Activated naive CD8-positive, alpha-beta T cell treated with anti-CD3 and anti-CD28 coated beads, Interleukin-2, amount 10 ng/mL, durations not matched to agents 7 days and 5 days (primary cell): ENCODE measurements at places on chromosomes 7 and 10.

- DNase-seq, result no peak
Observed at GRCh38 chr7:26167303-26167934, 15.4 kb downstream of the NFE2L3 start.

DNA sequence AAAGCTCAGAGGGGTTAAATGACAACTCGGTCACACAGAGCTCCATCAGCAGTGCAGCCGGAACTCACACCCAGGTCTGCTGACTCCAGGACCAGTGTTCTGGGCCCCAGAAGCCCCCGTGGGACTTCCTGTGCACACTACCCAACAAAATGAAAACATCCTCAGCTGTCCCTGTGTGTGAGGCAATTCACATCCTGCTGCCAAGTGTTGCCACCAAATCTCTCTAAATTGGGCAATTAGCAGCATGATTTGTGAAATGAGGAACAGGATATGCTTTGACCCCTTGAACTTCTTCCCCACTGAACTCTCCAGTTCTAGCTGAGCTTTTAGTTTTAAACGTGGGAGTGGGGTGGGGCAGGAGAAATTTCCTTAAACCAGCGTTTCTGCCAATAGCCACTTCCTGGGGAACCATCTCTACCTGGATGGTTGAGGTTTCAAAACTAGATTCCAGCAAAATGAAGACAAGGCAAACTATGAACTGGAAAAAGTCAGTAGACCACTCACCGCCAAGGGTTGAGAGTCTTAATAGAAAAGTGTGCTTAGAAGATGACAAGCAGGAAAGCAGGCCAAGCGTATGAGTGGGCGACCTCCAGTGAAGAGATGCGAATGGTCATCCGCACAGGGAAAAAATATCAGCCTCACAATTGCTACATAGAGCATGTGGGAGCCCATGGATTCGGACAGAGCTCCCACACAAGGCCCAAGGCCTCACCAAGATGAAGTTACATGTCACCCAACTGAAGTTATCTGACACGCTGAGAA, 51.9 kb upstream of the CHST15 start:
- no peak for DNase-seq

- DNase-seq, result no peak
Observed at GRCh38 chr7:50358041-50358705, 53.7 kb downstream of the IKZF1 start.

DNA sequence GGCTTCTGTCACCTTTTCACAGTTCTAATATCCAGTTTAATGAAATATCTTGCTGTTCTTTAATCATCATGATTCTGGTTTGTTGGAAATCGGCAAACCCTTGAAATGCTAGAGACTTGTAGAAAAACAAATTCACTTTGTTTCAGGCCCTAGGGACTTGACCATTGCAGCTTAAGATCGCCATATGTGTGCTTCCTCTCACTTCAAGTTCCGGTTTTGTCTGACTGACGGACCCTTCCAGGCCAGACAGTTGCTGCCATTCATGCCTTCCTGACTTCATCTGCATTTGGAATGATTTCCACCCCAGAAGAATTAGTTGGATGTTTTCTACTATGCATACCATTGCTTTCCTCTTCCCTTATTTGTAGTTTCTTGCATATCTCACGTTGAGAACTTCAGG, 125.6 kb downstream of the CELF2 start:
- DNase-seq, result no peak

DNA sequence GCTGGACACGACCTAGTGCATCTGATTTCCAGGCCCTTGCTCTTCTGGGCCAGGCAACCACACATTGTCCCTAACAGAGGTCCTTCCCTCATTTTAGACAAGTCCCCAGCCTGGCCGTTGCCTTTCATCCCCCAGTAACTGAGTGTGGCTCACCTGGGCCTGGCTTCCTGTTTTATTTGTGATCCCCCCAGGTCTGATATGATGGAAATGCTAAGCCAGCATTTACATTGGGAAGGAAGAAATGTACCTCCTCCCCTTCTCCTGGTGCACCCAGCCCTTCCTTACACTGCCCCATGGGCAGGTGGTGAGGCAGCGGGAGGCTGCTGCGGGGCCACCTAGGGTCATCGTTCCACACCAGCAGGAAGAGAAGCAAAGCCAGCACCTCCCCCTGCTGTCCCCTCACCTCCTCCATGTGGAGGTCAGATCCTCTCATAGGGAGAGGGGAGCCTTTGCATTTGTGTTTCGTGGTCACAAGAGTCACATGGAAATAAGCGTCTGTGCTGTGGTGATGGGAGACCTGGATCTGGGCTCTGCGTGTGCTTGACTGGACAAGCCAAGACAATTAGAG, 108.8 kb downstream of the GLRX3 start:
- DNase-seq, result no peak

- DNase-seq, result no peak
Observed at GRCh38 chr10:94578790-94579189, 33.2 kb downstream of the HELLS start.

DNA sequence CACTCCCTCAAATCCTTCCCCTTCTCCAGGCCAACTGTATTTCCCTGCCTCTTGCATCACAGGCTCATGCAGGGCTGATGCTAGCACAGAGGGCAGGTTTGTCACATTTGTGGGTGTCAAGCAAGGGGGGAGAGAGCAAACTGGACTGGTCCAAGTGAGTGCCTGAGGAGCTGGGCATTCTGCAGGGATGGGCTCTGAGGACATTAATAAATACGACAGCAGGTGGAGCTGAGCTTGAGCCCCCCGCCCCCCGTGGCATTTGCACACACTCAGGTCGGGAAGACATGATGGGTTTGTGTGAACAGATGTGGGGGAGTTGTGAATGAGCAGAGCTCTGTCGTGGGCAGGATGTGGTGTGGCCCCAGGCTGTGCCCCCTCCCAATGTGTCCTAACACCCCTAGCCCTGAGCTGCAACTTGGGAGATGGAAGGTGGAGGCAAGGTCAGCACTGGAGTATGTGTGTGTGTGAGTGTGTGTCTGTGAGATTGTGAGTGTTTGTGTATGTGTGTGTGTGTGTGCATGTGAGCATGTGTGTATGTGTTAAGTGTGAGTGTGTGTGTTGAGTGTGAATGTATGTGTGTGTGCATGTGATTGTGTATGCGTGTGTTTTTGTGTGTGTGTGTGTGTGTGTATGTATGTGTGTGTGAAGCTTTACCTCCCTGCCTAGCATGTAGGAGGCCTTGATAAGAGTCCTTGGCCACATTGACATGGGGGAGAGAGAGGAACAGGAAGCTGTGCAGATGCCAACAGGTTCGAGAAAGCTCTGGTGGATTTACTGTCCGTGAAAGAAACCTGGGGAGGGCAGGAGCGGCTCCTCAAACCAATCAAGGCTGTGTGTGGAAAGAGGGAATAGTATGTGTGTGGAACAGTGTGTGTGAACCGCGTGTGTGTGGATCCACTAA, 9.1 kb downstream of the RASSF4 start:
- DNase-seq, result peak; percentile 65

GRCh38 chr7:36021917-36022550, 131.0 kb upstream of the EEPD1 start:
- DNase-seq, result no peak

GRCh38 chr10:60952846-60953220, 8.8 kb upstream of the RHOBTB1 start:
- no peak for DNase-seq

DNA sequence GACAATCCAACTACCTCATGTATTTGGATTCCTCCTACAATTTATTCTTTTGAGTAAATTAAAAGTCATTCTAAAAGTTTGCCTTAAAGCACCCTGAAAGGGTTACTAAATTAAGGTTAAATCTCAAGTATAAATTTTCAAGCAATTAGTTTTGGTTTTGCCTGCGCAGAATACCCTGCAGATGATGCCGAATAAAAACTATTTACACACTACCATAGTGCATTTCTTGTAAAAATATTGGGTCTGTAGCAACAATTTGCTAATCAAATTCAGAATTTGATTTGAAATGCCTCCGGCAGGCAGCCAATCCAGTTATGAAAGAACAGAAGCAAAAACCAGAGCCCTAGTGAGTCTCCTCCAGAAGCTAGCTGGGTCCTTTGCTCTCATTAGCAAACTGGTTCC, 122.2 kb downstream of the TWIST1 start:
- DNase-seq, result no peak

DNA sequence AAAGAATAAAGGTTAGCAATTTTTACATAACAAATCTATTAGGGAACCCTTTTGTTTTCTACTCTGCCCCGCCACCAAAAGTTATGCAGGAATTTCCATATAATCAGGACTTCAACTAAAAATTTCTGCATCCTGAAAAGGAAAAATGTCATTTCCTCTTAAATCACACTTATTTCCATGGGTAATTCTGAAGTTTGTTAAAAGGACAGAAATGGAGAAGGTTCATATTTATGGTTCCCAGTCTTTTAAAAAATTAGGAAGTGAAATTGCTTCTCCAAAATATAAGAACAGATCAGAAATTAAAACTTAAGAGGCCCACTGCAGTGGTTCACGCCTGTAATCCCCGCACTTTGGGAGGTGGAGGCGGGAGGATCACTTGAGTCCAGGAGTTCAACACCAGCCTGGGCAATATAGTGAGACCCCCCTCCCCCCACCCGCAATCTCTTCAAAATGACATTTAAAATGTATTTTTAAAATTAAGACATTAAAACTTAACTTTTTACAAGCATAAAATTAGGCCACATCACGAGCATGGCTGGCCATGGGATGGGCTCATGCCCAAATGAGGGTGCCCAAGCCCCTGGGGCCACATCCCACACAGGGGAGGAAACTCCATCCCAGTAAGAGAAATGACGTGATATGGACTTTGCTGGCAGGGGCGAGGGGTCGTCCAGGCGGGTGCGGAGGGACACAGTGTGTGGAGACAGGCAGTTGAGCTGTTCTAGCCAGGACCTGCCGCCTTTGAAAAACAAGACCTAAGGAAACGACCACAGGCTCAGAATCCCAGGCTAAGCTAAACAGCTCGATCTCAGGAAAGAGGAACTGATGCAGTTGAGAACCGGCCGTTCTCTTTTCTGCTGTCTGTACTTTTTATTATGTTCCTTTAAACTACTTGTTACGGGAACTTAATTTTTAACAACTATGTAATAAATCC, 51.3 kb upstream of the NFE2L3 start:
- DNase-seq, result no peak

DNA sequence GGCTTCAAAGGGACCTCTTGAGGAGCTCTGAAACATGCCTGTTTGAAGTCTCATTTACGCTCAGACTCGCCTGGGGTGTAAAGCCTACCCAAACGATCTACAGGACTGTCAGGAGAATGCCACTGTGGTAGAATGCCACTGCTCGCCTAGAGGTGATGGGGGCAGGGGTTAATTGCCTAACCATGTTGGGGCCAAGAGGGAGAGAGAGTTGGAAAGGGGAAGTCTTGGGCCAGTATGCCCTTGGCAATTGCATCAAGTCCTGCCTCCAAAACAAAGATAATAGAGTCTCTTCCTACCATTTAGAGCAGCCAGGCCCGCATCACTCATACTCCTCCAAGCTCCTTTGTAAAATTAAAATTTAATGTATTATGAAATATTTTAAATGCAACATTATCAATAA, 25.2 kb downstream of the CDK1 start:
- DNase-seq, result no peak

DNA sequence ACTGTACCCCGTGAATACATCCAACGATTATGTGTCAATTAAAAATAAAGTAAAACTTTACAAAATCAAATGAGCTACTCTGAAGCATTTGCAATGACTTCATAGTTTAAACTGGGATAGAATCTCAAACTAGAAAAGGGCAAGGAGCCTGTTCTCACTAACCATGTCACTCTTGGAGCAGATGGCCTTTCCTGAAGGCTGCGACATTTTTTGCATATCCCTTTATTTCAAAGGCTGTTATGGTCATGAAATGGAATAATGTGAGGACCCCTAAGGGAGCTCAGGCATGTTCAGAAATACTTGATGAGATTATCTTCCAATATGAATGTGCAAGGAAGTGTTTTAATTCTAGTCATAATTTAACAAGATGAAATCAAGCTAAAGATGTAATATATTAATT, 679.4 kb downstream of the NRG3 start:
- no peak for DNase-seq

GRCh38 chr7:32415936-32416335, 74.2 kb downstream of the LSM5 start:
- DNase-seq, result no peak

GRCh38 chr7:3488829-3489228, 187.8 kb downstream of the SDK1 start:
- no peak for DNase-seq

- peak; percentile 72 for DNase-seq
Observed at GRCh38 chr10:75395066-75395931, 6.3 kb downstream of the ZNF503 start.

DNA sequence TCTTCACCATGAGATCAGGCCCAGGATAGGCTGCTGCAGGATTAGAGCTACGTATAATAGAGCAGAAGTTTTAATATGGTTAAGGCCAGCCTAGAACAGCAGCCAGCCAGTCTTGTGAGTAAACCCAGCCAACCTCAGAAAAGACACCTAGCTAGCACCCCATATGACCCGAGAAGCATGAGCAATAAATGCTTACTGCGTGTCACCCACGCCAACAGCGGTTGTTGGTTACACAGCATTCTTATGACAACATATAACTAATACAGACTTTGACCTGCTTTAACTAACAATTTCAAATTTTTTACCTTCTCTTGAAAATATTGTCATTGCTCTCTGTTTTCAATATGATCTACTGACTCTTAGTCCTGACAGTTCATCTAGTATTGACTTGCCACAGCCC, 105.7 kb downstream of the HBP1 start:
- no peak for DNase-seq

GRCh38 chr10:96306516-96306915, 2.3 kb downstream of the DNTT start:
- DNase-seq, result no peak

- DNase-seq, result no peak
Observed at GRCh38 chr7:54545241-54545563, 3.0 kb downstream of the VSTM2A start.

DNA sequence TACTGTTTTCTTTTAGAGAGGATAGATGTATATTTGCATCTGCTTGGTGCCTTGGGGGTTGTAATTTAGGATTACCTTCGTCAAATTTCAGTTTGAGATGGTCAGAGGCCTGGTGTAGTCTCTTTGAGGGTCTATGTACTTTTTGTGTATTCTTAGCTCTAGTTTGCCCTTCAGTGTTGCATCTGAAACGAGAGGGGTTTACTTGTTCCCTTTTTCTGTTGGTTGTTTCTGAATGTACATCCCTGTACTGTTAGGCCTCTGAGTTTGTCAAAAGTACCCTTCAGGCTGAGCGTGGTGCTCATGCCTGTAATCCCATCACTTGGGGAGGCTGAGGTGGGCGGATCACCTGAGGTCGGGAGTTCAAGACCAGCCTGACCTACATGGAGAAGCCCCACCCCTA, 60.0 kb downstream of the MLLT10 start:
- no peak for DNase-seq

GRCh38 chr7:123230147-123230546, 30.4 kb upstream of the SLC13A1 start:
- no peak for DNase-seq

GRCh38 chr7:80815733-80816132, 103.1 kb downstream of the SEMA3C start:
- no peak for DNase-seq

- no peak for DNase-seq
Observed at GRCh38 chr7:41333511-41333910, 369.4 kb downstream of the INHBA start.
